CD4-positive, CD25-positive, alpha-beta regulatory T cell (primary cell): ENCODE measurements at places on chromosomes 3 and 15. TPM values are rescaled to one million over a fixed set of nuclear protein-coding genes. Genes with fewer than 3 reads are reported as not detected.

DNA sequence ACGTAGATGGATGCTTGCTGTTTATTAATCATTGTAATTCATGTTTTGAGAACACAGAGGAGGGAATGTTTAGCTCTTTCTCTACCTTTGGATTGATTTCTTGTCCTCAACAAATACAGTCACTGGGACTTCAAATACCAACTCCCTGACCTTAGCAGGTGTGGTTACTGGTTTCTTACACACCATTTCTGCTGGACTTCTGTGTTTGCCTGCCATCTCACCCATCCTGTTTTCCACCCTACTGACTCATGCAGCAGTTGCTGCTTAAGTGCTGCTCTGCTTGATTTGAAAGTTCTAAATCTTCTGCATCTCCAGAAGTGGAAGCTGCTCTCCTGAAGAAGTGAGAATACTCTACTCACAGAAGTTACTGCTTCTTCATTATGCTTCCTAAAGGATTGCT is 170.3 kb downstream of the ZPLD1 start:
- DNase-seq = no peak

- DNase-seq = no peak
These were observed 43.9 kb downstream of the DTWD1 start for GRCh38 chr15:49664716-49665115.

- no peak for DNase-seq
These were observed 14.5 kb downstream of the IGDCC3 start for GRCh38 chr15:65363306-65363705.

DNA sequence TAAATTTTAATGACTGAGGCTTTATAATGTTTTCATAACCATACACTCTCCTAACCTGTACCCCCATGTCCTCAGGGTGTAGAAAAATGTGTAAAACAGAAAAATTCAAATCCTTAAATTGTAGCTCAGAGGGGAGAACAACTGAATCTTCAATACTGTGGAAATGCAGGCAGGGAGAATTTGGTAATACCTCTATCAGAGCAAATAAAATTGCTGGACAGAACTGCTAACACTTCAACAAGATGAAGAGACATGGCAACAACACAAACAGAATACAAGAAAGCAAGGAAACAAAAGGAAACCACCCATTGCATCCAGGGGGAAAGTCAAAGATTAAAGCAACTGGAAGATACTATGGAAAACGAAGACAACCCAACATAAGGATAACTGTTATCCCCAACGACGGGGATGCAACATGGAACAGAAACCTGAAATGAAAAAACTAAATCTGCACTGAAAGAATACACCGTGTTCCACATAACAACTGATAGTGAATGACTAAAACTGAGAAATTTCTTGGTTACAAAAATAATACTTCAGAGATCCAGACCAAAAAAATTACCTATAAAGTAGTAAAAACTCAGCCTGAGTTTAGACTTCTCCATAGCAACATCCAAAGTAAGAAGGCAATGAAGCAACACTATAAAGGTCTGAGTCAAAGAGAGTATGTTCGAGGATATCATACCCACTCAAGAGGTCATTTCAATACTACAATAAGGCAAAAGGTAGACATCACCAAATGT is 48.5 kb downstream of the HACD2 start:
- no peak for DNase-seq

DNA sequence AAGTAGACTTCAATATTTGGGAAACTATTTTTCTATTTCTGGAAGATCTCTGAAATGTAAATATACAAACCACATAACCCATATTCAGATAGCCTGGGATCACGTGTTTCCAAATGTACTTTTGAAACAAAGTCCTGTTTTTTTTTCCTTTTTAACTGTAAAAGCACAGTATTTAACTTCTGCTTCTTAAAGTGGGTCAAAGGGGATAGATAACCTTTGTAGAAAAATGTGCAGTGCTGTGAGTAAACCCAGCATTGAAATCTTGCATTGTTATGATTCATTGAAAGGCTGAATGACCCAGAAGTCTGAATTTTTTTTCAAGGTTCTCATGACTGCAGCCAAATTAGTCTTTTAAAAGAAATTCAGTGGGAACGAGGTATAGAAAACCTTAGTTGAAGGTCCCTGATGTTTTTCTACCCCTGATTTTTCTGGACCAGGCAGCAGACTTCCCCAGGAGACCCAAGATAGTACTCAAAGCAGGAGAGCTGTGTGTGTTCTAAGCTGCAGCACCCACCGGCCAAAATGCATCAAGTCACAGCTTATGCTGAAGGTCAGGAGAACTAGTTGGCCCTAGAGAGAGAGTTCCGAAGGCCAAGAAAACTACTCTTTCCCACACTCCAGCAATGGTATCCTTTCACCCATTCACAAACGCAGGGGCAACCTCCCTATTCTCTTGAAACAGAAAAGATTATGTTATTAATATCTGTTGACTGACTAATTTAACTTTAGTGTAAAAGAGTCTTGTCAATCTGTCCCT is 43.6 kb upstream of the APH1B start:
- DNase-seq = no peak

GRCh38 chr15:48459571-48460442 is 128.6 kb downstream of the DUT start:
- DNase-seq = no peak

DNA sequence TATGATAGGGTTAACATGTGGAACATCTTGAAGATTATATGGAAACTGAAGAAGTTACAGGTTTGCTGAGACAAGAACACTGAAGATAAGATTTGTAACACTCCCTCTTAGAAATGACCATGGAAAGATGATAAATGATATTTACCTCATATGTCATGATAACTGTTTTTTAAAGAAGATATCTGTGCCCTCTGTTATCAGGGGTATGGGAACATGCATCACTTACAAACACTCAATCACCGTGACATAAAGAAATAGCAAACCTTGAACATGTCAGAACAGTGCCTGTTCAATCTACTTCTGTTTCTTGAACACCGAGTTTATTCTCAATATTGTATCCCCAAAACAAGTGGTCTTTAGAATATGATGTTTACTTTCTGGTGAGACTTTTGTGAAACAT is 149.4 kb downstream of the ROBO2 start:
- DNase-seq = no peak

- peak; percentile 97 for DNase-seq
These were observed 9.5 kb upstream of the TRIM69 start for GRCh38 chr15:44726568-44727484.

- no peak for DNase-seq
These were observed 45.3 kb downstream of the TMEM212 start for GRCh38 chr3:171888466-171888865.

SAXO2 gene
- total RNA-seq = not detected

COL7A1 gene
- total RNA-seq = 1.1 TPM

SV2B gene
- total RNA-seq = not detected

OXTR gene
- total RNA-seq = 0.17 TPM

SEC11A gene
- total RNA-seq = 72.9 TPM
